ENCODE measurements at places on chromosomes 11 and 22.

DNA sequence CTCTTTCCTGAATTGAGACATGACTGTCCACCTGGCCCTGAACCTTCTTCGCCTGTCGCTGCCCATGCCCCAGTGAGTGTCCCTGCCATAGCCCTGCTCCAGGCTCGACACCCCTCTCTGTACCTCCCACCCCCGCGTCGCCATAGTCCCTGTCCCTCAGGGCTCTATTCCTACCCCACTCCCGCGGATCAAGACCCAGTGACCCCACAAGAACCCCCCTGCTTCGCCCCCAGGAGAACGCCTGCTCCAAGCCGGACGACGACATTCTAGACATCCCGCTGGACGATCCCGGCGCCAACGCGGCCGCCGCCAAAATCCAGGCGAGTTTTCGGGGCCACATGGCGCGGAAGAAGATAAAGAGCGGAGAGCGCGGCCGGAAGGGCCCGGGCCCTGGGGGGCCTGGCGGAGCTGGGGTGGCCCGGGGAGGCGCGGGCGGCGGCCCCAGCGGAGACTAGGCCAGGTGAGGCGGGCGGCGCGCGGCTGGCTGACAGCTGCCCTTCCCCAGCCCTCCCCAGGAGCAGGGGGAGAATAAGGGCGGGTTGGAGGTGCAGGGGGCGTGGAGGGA is 5.6 kb downstream of the NRGN start:
- DNase-seq, result no peak

DNA sequence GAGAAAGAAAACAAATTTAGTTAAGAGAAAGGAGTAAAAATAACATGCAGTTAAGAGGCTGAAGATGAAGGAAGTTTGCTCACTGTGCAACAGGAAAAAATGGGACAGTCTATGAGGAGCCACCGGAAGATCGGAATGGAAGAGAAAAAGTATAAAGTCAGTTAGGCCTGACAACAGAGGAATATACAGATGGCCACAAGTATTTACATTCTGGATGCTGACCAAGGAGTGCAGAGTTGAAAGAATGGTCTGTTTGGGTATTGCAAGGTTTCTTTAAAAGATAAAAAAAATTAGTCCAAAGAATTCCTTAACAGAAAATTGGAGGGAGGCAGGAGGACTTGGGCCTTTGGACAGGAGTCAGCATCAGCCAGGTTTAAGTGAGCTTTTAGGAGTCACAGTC is 37.5 kb downstream of the RBFOX2 start:
- no peak for DNase-seq

DNA sequence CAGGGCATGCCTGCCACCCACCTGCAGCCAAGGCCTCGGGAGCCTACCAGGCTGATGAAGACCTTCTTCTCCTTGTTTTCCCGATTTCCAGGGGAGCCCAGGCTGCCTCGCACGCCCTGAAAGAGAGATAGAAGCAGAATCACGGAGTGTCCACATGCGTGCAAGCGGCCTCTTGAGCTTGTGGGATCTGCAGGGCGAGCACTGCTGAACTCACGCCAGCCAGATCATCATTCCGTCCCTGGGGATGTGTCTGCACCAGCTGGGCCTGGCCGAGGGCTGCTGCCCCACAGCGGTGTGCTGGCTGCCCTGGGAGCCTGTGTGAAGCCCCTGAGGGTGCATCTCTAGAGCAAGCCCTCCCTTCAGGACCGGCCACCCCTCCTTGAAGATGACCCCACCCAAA is 17.9 kb downstream of the USH1C start:
- no peak for DNase-seq

DNA sequence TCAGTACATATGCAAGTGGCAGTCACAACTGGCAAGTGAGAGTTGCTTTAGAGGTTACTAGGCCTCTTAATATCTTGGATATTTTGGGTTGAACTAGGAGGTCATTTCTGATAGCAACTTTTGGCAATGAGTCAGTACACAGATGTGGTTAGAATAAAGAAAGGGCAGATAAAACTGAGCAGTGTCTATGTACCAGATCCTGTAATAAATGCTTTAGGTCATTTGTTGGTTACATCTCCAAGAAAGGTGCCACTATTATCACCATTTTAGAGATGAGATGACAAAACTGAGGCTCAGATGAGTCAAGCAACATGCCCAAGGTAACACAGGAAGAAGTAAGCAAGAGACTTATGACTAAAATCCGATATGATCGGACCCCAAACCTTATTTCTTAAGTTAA is 25.0 kb downstream of the MAML2 start:
- no peak for DNase-seq

GRCh38 chr22:48096411-48096810 is 1334.0 kb downstream of the TBC1D22A start:
- peak; percentile 25 for DNase-seq

DNA sequence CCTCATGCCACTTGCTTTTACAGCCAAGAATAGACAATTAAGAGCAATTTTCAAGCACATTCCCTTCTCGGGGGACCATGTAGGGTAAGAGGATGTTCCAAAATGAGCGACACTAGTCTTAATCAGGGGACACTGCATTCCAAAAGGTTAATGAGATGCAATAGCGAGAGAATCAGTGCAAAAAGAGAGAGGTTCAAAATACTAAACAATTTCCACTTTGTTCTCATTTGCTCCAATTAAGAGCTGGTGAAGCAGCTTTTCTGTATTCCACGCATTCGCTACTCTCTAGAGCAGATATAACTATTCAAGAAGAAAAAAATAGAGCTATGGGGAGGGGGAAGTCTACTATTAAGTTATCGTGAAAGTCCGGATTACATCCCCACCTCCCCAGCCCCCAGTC is 811 bp downstream of the LRRC4C start:
- DNase-seq, result no peak

DNA sequence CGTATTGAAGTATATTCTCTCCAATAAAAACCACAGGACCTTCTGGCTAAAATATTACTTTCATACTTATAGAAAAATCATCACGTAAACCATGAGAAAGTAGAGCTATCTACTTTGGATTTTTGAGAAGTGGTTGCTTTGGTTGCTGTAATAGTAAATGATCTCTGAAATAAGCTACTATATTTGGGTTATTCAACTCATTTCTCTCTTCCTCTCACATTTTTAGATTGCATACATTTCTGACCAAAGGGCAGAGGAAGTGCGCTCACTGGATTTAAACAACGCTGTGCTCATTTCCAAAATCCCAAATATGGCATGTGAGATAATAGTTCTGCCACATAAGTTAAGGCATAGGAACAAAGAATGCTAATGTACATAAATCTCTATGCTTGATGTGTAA is 357.0 kb downstream of the LRRC4C start:
- no peak for DNase-seq

- no peak for DNase-seq
Measured at GRCh38 chr11:61657566-61658290, 22.5 kb upstream of the DAGLA start.

All from RPMI8226 (cell line).